ENCODE measurements at places on chromosomes 7 and 10. TPM values are rescaled to one million over a fixed set of nuclear protein-coding genes. Genes with fewer than 3 reads are reported as not detected.

Gene VWDE
- not detected for total RNA-seq

Gene ZNF488
- 2.0 TPM for total RNA-seq

Gene HTRA1
- 113 TPM for total RNA-seq

Gene IQUB
- total RNA-seq: 0.55 TPM

Gene MSMB
- total RNA-seq: 14.5 TPM

Gene TAS2R3
- 0.46 TPM for total RNA-seq

Gene CALML5
- 6,129 TPM for total RNA-seq

Gene PTN
- total RNA-seq: 4.4 TPM

Gene CYP2E1
- 68.5 TPM for total RNA-seq

Gene MTERF1
- 7.2 TPM for total RNA-seq

Gene SRPK2
- total RNA-seq: 59.9 TPM

Gene UNCX
- not detected for total RNA-seq

Gene NOS3
- total RNA-seq: 5.9 TPM

Gene SPDYE9
- total RNA-seq: not detected

Gene PIK3AP1
- total RNA-seq: 4.0 TPM

Gene ALOX5
- total RNA-seq: 10.2 TPM

Gene NPFFR1
- total RNA-seq: 0.22 TPM

Gene ARHGAP22
- 0.46 TPM for total RNA-seq

Gene AP1S1
- total RNA-seq: 81.2 TPM

Gene SCART1
- 2.2 TPM for total RNA-seq

Gene COL28A1
- total RNA-seq: 1.6 TPM

Gene C7orf25
- 5.9 TPM for total RNA-seq

Gene SPDYE1
- not detected for total RNA-seq

Gene TAS2R40
- not detected for total RNA-seq

Gene STEAP4
- 9.9 TPM for total RNA-seq
